Activated CD4-positive, alpha-beta T cell treated with anti-CD3 and anti-CD28 coated beads for 48 hours (primary cell): ENCODE measurements at places on chromosomes 2 and 18.

DNA sequence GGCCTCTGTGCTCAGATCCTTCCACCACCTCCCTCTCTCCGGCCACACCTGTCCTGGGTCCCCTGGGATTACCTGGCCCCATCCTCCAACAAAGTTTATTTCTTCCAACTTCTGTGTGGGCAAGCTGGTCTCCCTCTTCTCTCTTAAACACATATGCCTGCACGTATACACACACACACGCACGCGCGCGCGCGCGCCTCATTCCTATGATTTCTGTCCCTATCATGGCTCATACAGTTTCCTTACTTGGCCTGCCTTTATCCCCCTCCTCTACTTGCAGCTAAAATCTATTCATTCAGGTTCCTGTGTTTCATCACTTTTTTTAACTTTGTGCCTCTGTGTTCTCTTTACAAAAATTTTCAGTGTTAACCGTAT, 96.4 kb downstream of the LOXHD1 start:
- DNase-seq = no peak

DNA sequence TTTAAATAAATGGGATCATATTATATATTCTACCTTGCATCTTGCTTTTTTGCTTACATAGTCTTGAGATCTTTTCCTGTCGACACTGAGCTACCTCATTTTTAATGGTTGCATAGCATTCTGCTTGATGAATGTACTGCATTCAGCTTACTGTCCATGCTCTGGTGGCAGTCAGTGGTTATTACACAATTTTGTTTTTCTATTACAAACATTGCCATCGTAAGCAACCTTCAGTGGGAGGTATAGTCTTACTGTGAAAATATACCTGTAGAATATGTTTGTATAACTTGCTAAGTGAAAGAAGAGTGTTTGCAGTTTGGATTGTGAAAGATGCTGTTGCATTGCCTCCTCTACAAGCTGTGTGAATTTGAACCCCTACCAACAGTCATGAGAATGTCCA, 43.4 kb downstream of the UBXN4 start:
- DNase-seq = no peak

DNA sequence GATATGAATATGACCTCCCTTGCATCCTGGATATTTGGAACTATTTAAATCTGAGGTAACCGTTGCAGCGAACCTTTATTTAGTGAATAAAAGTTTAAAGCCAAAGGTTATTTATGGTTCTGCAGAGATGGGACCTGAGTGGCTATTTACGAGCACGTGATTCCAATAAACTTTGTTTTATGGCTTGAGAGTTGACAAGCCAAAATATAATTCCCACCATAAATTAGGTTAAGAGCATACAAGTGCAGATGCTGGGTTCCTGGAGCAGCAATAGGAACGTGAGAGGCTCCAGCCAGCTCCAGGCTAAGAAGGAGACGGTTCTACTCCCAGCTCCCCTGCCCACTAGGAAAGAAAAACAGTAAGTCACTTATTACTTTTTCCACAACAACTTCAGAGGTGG, 5.2 kb upstream of the HOXD4 start:
- DNase-seq = no peak

- DNase-seq = no peak
These were observed 23.3 kb downstream of the TTC32 start for GRCh38 chr2:19878268-19879046.

DNA sequence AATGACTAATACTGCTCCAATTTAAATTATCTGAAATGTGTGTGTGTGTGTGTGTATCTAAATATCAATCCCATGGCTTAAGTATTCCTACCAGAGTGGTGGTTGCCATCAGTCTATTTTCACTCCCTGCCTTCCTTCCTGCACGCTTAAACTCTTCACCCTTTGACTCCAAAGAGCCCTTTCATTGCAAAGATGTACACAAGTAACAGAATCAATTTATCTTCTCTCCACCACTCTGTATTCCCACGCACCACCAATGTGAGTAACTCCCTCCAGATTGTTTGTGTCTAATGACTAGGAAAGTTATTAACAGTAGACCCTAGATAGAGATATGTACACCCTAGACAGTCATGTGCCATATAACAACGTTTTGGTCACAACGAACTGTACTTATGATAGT, 42.8 kb downstream of the ARL6IP6 start:
- DNase-seq = no peak
